ENCODE measurements at places on chromosomes 4 and X.

DNA sequence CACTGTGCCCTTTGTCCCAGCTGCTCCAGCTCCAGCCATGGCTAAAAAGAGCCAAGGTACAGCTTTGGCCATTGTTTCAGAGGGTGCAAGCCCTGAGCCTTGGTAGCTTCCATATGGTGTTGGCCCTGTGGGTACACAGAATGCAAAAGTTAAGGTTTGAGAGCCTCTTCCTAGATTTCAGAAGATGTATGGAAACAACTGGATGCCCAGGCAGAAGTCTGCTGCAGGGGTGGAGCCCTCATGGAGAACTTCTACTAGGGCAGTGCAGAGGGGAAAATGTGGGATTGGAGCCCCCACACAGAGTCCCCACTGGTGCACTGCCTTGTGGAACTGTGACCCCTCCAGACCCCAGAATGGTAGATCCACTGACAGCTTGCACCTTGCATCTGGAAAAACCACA is 70.9 kb upstream of the MSX1 start:
- no peak for DNase-seq

DNA sequence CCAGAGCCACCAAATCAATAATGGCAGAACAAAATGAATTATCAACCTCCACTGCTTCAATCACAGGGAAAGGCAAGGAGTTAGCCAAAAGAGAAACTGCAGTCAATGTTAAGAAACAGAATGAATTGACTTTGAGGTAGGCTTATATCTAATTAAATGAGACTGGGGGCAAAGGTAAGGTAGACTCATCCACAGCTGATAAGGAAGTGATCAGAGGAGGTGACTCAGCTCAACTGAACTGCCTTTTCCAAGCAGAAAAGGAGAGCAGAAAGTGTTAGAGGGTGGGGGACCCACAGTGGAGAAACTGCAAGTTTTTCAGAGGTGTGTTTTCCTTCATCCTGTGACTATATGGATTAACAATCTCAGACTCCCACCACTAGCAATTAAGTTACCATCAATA is 345.8 kb upstream of the PPARGC1A start:
- no peak for DNase-seq

DNA sequence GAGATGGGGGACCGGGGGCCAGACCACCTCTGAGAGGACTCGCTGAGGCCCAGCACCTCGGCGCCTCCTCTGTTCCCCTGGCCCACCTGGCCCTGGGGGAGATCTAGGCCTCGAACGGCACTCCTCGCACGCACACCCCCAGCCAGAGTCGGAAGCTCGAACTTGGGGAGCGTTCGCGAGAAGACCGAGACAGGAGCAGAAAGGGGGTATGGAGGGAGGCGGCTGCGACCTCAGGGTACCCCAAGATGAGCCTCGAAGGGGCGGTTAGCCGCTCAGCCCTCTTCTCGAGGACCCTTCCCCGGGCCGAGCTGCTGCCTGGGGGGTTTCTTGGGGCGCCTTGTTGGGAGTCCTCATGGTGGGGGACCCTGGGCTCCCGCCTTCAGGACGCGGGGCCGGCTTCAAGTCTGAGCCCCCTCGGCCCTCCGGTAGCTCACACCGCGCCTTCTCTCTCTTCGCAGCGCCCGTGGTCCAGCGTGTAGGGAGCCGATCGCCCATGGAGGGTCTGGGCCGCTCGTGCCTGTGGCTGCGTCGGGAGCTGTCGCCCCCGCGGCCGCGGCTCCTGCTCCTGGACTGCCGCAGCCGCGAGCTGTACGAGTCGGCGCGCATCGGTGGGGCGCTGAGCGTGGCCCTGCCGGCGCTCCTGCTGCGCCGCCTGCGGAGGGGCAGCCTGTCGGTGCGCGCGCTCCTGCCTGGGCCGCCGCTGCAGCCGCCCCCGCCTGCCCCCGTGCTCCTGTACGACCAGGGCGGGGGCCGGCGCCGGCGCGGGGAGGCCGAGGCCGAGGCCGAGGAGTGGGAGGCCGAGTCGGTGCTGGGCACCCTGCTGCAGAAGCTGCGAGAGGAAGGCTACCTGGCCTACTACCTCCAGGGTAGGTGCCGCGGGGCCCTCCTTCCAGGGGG is 706 bp downstream of the DUSP9 start:
- no peak for DNase-seq

DNA sequence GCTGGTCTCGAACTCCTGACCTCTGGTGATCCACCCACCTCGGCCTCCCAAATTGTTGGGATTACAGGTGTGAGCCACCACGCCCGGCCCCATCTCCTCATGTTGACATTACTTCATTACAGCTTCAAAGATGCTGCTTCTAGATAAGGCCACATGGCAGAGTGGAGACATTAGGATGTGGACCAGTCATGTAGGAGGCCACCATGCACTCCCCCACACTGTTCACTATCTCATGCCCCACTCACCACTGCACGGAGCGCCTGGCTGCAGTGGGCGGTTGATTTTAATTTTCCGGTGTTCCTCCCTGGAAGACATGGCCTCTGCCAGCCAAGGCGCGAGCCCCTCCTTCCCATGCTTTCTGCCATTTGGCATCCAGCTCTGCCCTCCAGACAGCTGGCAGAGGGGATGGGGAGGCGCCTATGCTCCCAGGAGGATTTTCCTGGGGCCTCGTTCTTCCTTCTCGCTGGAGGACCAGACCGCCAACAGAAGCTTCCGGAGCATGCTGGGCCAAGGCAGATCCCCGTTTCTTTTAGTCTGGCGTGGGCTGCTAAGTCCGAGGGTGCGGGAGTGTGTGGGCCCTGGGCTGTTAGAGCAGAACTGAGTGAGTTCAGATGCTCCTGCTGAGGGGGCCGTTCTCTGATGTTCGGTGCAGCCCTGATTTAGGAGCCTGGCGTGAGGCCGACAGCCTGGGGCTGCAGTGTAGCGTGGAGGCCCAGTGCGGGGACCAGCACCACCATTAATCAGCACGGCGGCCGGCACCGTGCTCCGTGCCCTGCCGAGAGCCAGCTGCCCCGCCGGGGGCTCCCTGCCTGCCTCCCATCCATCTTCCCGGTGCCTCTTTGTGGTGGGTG is 93.1 kb downstream of the SORCS2 start:
- DNase-seq = no peak

- DNase-seq = no peak
Measured at GRCh38 chrX:93419642-93420041, 253.7 kb downstream of the NAP1L3 start.

GRCh38 chr4:16157609-16158503 is 68.4 kb downstream of the TAPT1 start:
- no peak for DNase-seq

- no peak for DNase-seq
Measured at GRCh38 chr4:159673221-159673620, 570.3 kb downstream of the RAPGEF2 start.

- DNase-seq = no peak
Measured at GRCh38 chrX:105226499-105226898, 6.0 kb upstream of the TEX13A start.

GRCh38 chr4:24003926-24004325 is 114.1 kb upstream of the PPARGC1A start:
- no peak for DNase-seq

DNA sequence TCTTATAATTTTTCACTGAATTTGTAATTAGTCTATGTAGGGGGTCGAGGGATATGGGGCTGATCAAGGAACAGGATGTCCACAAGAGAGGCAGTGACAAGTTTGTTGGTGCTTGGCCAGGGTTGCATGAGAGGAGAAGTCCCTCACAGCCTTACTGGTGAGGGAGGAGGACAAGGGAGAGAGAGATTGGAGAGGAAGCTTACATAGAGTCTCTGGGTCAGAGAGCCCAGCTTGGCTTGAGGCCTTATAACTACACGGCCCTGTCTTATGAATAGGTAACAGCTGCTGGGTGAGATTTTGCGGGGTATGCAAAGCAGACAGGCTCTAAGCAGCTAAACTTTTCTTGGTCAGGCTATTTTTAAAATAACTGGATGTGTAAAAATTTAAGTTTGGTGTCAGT is 37.9 kb upstream of the OTUD4 start:
- DNase-seq = no peak

GRCh38 chr4:38759113-38759789 is 23.5 kb downstream of the TLR10 start:
- DNase-seq = peak; percentile 57

GRCh38 chr4:146095091-146095690 is 80.3 kb upstream of the LSM6 start:
- no peak for DNase-seq

DNA sequence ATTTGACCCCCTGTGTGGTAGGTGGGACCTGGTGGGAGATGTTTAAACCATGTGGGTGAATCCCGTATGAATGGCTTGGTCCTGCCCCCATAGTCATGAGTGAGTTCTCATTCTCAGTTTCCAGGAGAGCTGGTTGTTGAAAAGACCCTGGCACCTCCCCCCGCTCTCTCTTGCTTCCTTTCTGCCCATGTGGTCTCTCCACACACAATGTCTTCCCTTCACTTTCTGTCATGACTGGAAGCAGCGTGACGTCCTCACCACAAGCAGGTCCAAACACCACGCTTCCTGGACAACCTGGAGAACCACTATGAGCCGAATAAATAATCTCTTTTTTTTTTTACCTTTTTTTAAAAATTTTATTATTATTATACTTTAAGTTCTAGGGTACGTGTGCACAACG is 3.5 kb upstream of the CSF2RA start:
- no peak for DNase-seq

DNA sequence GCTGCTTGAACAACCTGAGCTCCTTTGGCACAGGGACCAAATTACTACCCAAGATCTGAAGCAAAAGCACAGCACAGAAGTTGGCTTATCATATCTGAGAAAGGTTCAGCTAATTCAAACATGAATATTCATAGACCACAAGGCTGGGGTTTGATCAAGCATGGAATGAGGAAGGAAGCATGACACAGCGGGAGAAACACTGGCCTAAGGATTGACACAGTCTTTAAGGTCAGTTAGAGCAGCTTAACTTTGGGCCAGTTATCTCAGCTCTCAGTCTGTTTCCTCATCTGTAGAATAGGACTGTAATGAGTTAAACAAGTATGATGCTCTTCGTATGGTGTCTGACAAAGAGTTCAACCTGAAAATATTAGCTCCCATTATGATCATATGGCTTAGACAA is 88.5 kb upstream of the CBR4 start:
- no peak for DNase-seq

DNA sequence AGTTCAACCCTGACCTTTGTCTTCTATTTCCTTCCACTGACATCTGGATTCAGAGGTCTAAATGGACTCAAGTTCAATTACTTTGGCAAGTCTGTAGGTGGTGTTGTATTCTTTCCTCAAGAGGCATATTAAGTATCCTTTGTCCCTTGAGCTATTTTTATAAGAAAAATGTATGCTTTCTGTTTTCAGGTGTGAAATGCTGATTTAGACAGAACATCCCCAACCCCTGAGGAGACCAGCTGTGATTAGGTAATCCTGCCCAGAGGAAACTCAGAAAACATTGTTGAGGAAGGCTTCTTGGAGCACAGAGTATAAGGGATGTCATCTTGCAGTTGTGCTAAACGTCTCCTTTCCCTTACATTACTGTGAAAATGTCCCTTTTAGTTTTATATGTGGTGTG is 46.6 kb upstream of the EGFL6 start:
- no peak for DNase-seq

DNA sequence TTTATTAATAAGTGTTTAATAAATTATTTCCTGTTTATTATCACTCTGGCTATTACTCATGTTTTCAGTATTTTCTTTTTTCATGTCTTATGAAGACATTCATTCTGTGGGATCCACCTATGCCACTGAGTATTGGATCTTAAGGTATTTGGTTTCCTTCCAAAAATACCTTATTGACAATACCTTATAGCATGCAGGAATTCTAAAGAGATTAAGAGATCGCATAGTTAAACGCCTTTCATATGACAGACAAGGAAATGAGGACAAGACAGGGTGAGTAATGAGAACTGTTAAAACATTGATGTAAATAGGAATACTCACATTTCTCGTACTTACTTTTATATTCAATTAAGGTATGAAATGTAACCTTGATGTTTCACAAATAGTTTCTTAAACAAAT is 38.2 kb upstream of the TMPRSS11B start:
- no peak for DNase-seq

GRCh38 chrX:69093960-69094871 is 71.0 kb downstream of the PJA1 start:
- no peak for DNase-seq

GRCh38 chr4:106502106-106502699 is 133.6 kb upstream of the GIMD1 start:
- DNase-seq = peak; percentile 28

GRCh38 chr4:175431694-175432093 is 380.4 kb downstream of the GPM6A start:
- DNase-seq = no peak

DNA sequence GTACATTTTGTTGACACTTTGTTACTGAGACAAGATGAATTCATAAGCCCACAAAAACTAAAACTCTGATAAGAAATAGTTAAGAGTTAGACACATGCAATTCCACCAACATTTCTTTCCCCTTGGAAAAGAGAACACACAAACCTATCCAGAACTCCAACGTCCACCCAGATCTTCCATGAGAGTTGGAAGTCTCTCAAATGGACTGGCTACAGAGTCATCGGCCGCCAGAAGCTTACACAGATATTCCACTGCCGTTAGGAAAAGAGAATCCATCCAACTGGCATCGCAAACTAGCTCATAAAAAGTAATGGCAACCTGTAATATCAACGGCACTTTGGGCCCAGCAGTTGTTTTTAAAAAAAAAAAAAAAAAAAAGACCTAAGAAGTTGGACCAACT is 114.7 kb downstream of the PRKX start:
- DNase-seq = no peak

DNA sequence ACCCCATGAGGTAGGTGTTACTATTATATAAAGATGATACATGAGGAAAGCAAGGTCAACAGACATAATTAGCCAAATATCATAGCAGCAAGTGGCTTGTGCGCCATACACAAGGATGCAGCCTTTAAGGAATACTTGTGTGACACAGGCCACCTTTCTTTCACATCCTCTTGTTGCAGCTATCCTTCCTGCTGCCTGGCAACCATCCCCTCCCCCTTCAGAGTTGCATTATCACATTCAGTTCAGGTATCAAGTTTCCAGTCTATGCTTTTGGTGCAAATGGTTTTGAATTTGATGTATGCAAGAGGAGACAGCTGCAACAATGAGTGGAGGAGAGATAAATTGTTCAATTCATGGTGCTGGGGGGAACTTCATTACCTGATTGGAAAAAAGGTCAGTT is 6.4 kb downstream of the ZCCHC18 start:
- DNase-seq = no peak

DNA sequence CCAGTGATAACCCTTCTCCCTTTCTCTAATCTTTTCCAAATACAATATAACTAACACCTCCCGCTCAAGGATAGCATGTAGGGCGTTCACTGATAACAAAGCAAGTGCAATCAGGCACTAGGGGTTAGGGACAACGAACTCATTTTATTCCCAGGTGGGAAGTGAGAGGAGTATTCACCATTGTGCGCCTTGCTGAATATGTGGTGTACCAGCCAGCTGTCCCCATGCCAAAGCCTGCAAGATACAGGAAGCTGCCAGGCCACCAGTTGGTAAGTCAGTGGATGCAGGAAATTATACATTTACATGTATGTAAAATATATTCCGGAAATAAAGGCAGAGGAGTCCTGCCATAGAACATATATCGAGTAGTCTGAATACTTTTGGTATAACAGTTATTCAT is 6.3 kb upstream of the HPRT1 start:
- DNase-seq = no peak
